Body of pancreas (tissue), 4 donors: ENCODE measurements at places on chromosomes 13 and 19. TPM values are rescaled to one million over a fixed set of nuclear protein-coding genes. Genes with fewer than 3 reads are reported as not detected.
A peak's percentile ranks its signal among the peaks of the same experiment; 100 is the strongest.

The PDE4C gene
- total RNA-seq, result 0.26 TPM

DNA sequence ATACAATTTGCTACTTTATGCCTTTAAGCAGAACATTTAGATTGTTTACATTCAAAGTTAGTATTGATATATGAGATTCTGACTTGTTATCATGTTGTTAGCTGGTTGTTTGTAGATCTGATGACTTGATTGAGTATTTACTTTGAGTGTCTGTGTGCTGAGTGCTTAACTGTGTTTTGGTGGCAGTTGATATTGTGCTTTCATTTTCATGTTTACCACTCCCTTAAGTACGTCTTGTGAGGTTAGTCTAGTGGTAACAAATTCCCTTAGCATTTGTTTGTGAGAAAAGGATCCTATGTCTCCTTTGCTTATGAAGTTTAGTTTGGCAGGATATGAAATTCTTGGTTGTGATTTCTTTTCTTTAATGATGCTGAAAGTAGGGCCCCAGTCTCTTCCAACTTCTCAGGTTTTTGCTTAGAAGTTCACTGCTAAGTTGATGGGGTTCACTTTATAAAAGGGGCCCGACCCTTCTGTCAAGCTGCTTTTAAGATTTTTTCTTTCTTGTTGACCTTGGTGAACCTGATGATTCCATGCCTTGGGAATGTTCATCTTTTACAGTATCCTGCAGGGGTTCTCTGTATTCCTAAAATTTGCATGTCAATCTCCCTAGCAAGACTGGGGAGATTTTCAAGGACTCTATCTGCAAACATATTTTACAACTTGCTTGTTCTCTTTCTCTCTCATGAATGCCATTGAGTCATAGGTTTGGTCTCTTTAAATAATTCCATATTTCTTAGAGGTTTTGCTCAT is 1095.4 kb upstream of the PCDH20 start:
- DNase-seq, result no peak

DNA sequence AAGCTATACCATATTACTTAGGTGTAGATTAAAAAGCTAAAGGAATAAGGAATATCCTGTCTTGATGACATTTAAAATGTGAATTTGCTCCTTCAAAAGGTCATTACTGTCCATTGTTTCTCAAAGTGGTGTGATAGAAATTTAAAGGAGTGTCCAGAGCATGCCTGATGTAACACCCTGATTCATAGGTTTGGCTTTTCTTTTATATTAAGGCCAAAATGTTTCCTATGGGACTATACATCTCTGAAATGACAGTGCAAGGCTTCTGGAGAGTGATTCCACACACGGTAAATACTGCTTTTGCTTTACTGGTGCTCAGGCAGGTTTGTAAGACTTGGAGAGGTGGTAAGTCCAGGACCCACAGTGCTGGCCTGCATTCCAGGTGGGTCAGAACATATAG is 289.9 kb downstream of the RFC3 start:
- no peak for DNase-seq

GRCh38 chr19:5953680-5954213 is 24.2 kb downstream of the RANBP3 start:
- no peak for DNase-seq

DNA sequence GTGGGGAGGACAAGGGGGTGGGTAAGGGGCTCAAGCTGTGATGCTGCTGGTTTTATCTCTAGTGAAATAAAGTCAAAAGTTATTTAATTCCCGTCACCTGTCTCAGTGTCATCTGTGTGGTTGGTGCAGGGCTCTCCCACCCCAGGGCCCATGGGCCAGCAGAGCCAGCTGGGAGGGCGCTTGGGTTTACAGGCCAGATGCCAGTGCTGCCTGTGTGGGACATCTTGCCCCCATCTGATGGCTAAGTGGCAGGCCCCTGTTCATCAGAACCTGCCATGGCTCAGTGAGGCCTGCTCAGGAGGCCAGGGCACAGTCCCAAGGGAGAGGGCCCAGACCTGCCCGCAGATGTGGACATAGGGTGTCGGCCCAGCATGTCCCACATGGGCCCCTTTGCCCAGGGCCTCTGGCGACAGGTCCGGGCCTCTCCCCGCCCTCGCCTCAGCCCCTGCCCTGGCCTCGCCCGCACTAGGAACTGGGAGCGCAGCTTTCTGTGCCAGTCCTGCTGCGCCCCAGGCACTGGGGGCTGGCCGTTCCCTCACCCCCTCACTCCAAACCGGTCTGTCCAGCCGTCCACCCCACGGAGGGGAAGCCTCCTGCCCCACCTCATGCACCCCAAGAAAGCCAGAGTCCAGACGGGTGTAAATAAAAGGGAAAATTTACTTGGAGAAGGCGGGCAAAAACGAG is 5.3 kb downstream of the ZNF296 start:
- DNase-seq, result no peak

GRCh38 chr19:46863818-46864629 is 3.2 kb downstream of the ARHGAP35 start:
- DNase-seq, result peak; percentile 51

GRCh38 chr19:9877780-9878510 is 42.8 kb downstream of the PIN1 start:
- no peak for DNase-seq
